Activated naive CD4-positive, alpha-beta T cell treated with anti-CD3 and anti-CD28 coated beads, Interleukin-2, amount 10 ng/mL, durations not matched to agents 7 days and 5 days (primary cell): ENCODE measurements at places on chromosomes 13 and 19.
A peak's percentile ranks its signal among the peaks of the same experiment; 100 is the strongest.

GRCh38 chr13:71935166-71935840 is 68.3 kb upstream of the DACH1 start:
- DNase-seq: no peak

GRCh38 chr19:38684078-38684861 is 36.8 kb downstream of the ACTN4 start:
- no peak for DNase-seq

DNA sequence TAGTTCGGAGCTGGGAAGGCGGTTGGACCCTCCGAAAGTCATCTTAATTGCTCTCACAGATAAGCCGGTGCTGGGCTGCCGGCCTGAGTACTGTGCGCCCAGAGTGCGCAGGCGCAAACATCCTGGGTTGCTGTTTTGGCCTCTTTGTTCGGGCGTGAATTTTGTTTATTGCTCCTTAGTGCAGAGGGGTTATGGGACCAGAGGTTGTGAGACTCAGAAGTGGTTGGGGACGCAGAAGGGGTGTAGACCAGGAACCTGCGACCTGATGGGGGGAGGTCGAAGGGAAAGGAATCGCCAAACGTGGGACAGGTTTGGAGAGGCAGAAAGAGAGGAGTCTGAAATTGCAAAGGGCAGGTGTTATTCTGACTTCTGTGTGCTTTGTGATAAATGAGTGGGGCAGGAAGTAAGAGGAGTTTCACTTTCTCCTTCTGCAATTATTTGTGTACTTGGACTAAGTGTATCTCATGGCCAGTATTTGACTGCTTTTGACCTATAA is 607 bp upstream of the ZNF566 start:
- DNase-seq: peak; percentile 82

DNA sequence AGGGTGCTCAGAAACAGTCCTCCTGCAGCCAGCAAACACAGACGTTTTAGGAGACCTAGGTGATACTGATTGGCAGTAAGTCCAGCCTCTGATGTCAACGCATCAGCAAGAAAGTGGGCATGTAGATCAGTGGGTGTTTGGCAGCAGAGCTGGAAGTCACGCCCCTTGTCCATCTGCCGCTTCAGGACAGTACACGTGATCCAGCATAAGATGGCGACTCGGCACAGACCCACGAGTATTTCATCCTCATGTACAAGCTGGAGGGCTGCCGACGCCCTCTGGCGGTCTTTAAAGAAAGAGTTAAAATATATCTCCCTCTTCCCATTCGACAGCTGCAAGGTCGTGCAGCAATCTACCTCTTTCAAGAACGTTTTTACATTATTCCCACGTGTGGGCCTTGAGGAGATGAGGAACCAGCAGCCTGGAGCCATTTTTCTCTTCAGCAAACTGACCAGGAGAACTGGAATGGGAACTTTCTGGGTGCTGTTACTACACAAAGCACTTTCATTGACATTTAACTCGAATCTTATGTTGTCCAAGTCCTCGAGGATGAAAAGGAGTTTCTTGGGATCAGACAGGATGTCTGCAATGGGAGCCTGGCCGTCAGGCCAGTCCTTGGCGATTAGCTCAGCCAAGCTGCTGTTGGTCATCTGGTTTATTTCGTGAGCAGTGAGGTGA is 22.3 kb downstream of the NLRP11 start:
- DNase-seq: peak; percentile 50

- no peak for DNase-seq
Observed at GRCh38 chr13:47332149-47332548, 435.3 kb upstream of the HTR2A start.

DNA sequence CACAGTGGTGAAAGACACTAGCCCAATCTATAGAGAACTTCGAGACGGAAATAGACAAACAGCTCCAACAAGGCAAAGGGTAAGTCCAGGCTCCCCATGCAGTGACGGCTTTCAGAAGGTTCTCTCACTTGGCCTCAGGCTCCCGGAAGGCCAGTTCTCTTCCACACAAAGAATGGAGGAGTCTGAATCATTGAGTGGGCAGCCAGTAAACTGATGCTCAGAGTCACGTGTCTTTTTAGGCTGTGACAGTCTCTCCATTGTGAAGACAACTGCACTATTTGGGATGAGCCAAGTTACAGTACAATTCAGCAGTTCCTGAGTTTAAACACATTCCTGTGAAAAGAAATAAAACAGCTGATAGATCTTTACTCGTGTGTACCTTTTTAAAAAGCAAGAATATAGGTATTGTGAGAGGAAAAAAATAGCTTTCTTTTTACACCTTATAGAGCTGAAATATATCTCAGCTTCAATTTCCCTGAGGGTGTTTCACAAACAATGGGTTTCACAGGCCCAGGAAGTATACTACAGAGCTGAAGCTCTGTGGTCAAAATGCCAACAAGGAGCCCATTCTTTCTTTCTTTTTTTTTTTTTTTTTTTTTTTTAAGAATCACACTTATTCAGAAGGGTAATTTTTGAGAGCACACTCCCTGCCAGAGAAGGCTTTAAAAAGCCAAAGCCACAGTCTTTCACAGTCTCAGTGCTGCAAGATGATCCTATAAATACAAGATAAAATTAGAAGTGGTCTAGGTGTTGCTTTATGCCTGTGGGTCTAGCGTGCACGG is 135.1 kb downstream of the FREM2 start:
- DNase-seq: no peak

DNA sequence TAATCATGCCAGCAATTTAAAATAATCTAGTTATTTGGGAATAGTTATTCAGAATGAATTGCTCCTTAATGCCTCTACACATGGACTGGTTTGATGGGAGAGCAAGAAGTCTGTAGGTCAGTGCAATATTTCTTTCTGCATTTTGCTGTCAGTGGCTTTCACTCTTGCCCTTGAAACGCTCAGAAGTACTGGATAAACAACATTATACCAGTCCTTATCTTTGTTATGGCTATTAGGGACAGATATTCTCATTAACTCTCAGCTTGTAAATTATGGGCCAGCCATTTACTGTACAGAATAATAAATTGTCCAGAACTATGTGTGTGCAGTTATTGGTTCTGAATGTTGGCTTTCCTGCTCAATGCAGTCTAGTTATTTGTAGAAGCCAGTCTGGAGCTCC is 224.4 kb downstream of the OXGR1 start:
- DNase-seq: no peak

GRCh38 chr13:82657471-82657870 is 1224.8 kb downstream of the SLITRK1 start:
- no peak for DNase-seq

- no peak for DNase-seq
Observed at GRCh38 chr13:61247149-61247936, 168.3 kb downstream of the PCDH20 start.

DNA sequence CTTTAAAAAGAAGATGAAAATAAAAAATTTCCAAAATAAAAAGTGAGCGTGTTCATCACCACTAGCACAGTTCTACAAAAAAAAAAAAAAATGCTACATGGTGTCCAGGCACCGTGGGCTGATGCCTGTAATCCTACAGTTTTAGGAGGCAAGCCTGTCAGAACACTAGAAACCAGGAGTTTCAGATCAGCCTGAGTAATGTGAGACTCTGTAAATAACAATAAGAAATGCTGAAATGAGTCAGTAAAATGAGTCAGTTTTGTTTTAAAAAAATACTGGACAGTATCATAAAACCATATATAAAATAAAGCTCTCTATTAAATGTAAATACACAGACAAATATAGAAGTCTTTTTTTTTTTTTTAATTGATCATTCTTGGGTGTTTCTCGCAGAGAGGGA is 30.0 kb downstream of the ZNF91 start:
- no peak for DNase-seq

- DNase-seq: no peak
Observed at GRCh38 chr13:73433890-73434289, 375.1 kb downstream of the KLF5 start.

DNA sequence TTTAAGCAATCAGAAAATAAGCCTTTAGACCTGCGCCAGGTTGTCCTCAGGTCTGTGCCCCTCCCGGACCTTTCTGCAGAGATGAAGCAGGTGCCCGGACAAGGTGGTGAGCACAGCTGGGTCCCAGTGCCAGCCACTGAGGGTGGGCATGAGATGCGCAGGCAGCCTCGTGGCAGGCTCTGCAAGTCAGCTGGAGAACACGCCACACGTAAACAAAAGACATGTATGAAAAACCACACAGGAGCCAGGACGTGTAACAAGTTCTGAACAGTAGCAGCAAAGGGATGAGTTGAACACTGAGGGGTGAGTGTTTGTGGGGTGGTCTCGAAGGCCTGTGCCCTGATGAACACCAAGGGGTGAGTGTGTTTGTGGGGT is 68.8 kb upstream of the MCF2L start:
- no peak for DNase-seq

DNA sequence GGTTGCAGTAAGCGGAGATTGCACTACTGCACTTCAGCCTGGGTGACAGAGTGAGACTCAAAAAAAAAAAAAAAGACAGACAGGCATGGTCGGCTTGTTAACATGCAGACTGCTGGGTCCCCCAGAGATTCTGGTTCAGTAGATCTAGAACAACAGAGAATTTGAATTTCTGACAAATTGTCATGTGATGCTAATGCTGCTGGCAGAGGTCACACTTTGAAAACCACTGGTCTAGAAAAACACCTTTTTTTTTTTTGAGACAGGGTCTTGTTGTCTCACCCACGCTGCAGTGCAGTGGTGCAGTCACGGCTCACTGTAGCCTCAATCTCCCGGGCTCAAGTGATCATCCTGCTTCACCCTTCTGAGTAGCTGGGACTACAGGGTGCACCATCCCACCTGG is 7.7 kb upstream of the LRFN3 start:
- DNase-seq: no peak

DNA sequence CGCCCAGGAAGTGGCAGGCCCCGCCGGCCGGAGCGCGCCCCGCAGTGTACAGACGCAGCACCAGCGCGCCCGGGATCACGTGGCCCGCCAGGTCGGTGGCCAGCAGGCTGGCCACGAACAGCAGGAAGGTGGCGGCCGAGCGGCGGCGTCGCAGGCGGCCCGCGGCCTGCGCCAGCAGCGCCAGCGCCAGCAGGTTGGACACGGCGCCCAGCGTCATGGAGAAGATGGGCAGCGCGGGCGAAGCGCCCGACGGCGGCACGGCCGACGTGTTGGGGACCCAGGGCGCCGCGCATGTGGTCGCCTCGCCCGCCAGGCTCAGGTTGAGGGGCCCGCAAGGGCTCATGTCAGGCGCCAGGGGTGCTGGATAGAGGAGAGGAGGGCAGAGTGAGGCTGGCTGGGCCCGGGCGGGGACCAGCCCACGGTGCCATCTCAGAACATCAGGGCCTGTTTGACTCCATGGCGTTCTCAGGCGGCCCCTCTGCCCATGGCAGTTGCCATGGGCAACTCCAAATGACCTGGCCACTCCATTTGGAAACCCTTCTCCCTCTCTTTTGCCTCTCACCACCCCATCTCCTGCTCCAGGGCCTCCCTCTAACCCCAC is 1.1 kb downstream of the PTGER1 start:
- DNase-seq: no peak

- DNase-seq: no peak
Observed at GRCh38 chr13:87798536-87798935, 127.4 kb downstream of the SLITRK5 start.

DNA sequence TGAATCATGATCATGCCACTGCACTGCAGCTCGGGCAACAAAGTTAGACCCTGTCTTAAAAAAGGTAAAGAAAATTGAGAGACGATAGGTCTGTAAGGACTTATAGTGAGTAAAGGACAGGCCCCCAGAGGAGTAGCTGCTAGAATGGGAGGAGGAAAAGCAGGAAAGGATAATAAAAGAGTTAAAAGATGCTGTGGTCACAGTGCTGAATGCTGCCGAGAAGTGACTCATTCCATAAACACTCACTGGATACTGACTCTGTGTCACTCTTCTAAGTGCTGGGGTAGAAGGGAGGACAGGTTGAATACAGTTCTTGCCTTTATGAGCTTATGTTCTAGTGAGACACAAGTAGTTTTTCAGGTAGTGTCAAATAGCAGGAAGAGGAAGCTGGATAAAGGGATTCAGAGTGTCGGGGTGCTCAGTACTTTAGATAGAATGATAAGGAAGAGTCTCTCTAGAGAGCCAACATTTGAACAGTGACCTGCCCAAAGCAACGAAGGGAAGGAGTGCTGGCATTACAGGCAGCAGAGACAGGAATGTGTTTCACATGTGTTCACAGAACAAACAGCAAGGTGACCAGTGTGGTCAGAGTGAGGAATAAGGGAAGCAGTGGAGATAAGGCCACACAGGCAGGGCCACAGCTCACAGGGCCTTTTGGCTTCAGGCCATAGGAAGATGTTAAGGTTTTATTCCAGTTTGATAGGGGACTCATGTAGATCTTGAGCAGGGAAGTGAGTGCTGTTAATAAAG is 1240.5 kb downstream of the UQCRFS1 start:
- no peak for DNase-seq

DNA sequence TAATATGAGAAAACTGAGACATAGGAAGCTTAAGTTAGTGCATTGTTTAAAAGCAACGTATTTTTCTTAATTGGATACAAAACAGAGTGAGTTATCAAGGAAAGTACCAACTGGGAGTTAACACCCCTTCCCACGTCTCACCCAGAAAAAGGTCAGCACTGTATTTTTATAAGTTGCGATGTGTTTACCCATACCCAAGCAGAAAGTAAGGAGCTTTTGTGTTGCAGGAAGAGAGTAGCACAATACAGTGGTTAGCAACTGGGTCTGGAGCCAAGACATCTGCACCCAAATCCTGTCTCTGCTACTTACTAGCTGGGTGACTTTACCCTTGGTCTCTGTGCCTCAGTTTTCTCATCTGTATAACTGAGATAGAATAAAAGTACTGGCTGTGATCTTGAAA is 34.3 kb downstream of the FAM216B start:
- no peak for DNase-seq

GRCh38 chr19:5369962-5370367 is 29.4 kb upstream of the PTPRS start:
- DNase-seq: peak; percentile 60
